ENCODE measurements at places on chromosomes 11 and 22.

- DNase-seq: no peak
- H3K4me1 ChIP-seq: no peaks in the 10 kb centered on the region
- H3K27ac ChIP-seq: no peak overlapping the region
Observed at GRCh38 chr11:111494040-111494439, 18.1 kb downstream of the BTG4 start.

GRCh38 chr11:65554842-65555430 is 3.2 kb downstream of the LTBP3 start:
- DNase-seq: no peak
- peak overlapping the region; percentile 89 for H3K27ac ChIP-seq
- peaks cover 7% of the 10 kb centered on the region for H3K36me3 ChIP-seq
- H3K27me3 ChIP-seq: no peaks in the 10 kb centered on the region
- peaks cover 34% of the 10 kb centered on the region for H3K4me1 ChIP-seq
- H3K4me3 ChIP-seq: 0 out of 2 replicates have a peak overlapping the region, but pooled peaks have one; percentile 34

- peak overlapping the region; percentile 31 for H3K4me3 ChIP-seq
- no peaks in the 10 kb centered on the region for H3K27me3 ChIP-seq
- peak overlapping the region; percentile 99 for H3K27ac ChIP-seq
- H3K4me1 ChIP-seq: peaks cover 75% of the 10 kb centered on the region
- no peaks in the 10 kb centered on the region for H3K36me3 ChIP-seq
Observed at GRCh38 chr22:40509401-40510134, 127.0 kb downstream of the MRTFA start.

- no peaks in the 10 kb centered on the region for H3K27me3 ChIP-seq
- no peak overlapping the region for H3K4me3 ChIP-seq
- H3K27ac ChIP-seq: no peak overlapping the region
- no peaks in the 10 kb centered on the region for H3K4me1 ChIP-seq
Observed at GRCh38 chr11:9072626-9073176, 18.7 kb downstream of the SCUBE2 start.

DNA sequence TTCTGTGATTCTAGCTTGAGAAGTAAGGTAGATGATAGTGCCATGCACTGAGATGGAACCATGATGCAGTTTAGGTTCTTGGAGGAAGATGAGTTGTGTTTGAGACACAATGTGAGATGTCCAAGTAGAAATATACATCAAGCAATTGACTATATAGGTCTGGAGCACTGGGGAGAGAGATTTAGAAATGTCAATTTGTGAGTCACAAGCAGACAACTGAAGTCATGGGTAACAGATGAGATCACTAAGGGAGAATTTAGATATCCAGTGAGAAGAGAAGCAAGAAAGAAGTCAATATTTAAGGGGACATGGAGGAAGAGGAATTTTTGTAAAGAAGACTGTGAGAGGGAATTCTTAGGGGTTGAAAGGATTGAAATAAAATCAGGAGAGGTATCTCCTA is 65.1 kb upstream of the RRAS2 start:
- peak; percentile 78 for DNase-seq
- peaks cover 46% of the 10 kb centered on the region for H3K4me1 ChIP-seq
- no peaks in the 10 kb centered on the region for H3K27me3 ChIP-seq
- no peaks in the 10 kb centered on the region for H3K36me3 ChIP-seq
- 0 out of 2 replicates have a peak overlapping the region, but pooled peaks have one; percentile 2 for H3K4me3 ChIP-seq

GRCh38 chr22:38098410-38099249 is 11.9 kb downstream of the BAIAP2L2 start:
- peaks cover 10% of the 10 kb centered on the region for H3K4me1 ChIP-seq
- no peaks in the 10 kb centered on the region for H3K36me3 ChIP-seq
- no peak overlapping the region for H3K4me3 ChIP-seq
- peak overlapping the region; percentile 28 for H3K27ac ChIP-seq
- DNase-seq: peak; percentile 74

Measured in GM23248 (cell line).